Heart left ventricle (tissue), 16 donors: ENCODE measurements at places on chromosomes 7 and 10.

DNA sequence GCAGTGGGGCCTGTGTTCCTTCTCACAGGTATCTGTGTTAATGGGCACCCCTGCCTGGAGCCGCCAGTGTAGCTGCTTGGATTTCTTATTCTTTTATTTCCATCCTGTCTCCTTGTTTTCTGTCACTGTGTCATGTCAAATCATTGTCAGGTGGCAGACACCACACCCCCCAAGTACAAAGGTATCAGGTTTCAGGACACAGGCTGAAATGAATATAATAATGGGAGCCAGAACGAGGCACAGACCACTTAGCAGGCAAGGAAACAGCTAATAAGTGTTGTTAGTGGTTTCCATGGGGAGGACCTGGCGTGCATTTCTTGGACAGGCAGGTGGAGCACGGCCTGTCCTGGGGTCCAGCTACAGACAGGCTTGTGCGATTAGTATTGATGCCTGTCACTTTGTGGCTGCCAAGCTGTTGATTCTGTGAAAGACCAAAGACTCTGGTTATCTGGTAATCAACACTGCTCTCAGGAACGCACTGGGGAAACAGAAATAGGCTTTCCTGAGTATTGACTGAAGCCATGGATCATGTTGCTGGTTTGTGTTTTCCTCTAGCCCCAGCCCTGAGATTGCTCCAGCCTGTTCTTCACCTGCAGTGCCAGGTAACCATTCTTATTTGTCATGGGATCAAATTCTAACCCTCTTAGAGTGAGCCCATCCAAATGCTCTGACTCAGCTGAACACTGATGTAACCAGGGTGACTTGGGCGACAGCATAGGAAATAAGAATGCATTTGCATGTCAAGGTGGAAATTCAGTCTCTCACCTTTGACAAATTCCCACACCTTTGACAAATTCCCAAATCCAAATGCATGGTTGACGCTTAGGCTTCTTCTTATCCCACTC lies 1002.0 kb downstream of the LRMDA start:
- peak; percentile 12 for DNase-seq

- DNase-seq = no peak
Observed at GRCh38 chr7:51075681-51076580, 240.7 kb downstream of the COBL start.

DNA sequence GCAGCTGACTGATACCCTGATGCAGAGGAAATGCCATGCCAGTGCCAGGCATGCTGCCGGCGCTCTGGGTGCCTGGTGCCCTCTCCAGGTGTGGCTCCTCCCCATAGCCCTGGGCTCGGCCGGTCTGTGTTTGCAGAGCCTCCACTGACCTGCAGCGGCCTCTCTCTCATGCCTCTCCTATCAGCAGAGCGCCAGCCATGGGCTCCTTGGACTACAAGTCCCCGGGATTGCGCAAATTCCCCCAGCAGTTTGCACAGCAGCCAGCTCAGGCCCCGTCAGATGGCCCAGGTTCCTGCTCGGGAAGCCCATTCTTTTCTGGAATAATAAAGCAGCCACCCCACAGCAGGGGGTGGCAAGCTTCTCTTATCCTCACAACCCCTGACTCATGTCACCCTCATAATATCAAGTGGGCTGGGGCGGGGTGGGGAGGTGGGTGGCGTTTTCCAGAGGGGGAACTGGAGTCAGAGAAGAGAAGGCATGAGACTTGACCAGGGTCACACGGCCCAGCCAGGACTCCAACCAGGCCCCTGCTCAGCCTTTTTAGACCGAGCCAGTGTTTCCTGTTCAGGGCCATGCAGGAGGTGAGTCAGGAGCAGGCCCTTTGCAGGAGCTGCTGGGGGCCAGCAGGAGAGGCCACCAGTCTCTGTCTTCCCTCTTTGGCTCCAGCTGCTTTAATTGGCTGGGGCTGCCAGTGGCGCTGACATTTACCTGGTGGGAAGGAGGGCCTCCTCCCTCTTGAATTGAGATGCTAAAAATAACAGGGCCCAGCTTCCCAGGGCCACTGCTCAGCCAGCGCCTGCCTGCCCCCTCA lies 58.6 kb downstream of the ZMIZ1 start:
- no peak for DNase-seq

GRCh38 chr10:1166101-1166827 lies 110.1 kb downstream of the WDR37 start:
- peak; percentile 35 for DNase-seq

- DNase-seq = no peak
Observed at GRCh38 chr7:7882888-7883287, 85.7 kb upstream of the GLCCI1 start.

DNA sequence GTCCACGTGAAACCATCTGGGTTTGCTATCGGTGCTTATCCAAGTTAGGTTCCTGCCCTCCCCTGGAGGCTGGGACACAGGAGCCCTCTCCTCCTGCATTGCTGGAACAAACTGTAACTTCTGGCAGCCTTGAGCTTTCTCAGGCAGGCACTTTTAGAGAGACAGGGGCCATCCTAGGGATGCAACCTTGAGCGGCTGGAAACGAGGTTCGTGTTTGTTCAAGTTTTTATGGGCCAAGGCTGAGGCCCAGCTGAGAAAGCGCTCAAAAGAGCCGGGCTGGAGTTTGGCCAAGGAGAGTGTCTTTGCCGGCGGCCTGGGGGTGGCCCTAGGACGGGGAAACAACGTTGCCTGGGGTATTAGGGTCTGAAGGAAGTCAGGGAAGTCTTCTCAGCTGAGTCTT lies 5.5 kb upstream of the MMD2 start:
- no peak for DNase-seq

DNA sequence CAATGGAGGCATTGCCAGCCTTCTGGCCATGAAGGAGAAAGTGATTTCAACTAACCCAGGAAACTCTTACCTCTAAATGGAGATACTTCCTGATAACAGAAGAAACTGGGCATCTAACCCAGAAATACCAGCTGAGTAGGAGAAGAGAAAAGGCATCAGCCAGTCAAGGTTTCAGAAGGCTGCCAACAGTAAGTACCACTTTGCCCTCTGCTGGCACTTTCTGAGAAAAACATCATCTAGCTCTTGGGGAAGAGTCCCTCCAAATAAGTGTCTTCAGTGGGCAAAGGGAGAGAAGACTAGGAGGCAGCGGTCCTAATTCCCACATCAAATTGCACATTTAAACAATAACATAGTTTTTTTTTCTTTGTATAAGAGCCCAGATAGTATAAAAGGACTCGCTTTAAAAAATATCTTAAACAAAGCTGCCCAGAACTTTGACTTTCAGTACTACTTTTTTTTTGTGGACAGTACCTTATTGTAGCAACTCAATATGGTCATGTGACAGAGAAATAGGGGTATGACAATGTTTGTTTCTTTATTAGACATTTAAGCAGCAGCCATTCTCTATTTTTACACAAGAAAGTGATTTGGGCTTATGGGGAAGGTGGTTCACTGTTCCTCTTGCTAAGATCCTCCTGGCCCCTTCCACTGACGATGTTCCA lies 157.3 kb downstream of the CTTNBP2 start:
- no peak for DNase-seq

- DNase-seq = no peak
Observed at GRCh38 chr7:149020483-149020882, 7.8 kb downstream of the PDIA4 start.

DNA sequence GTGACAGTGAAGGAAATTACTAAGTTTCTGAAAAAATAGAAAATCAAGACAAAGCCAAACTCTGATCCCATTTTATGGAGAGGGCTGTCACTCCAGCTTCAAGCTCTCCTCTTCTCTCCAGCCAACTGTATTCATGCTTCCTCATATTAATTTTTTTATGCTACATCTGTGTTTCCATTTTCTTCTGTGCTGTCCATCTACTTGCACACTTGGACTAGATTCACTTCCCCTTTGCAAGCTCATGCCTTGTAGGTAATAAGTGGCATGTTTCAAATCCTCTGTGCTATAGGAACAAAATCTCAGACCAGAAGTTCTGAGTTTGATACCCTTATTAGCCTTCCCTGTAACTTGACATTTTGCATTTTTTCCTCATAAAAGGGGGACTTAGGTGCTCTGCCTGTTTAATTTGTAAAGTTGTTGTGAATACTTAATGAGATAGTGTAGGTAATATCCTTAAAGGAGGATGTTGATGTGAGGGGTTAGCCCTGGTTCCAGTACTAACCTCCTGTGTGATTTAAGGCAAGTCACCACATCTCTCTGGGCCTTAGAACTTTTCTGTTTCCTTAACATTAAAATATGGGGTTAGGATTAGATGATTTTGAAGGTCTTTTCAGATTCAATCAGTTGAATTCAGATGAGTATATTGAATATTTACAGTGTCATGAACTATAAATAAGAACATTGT lies 358.8 kb downstream of the BBS9 start:
- DNase-seq = no peak

GRCh38 chr7:143284591-143285469 lies at the start of gene TMEM139:
TMEM139 (plus strand) TSS chr7:143284958; CDS start chr7:143285958, 1,000 bp downstream.
- DNase-seq = peak; percentile 45

DNA sequence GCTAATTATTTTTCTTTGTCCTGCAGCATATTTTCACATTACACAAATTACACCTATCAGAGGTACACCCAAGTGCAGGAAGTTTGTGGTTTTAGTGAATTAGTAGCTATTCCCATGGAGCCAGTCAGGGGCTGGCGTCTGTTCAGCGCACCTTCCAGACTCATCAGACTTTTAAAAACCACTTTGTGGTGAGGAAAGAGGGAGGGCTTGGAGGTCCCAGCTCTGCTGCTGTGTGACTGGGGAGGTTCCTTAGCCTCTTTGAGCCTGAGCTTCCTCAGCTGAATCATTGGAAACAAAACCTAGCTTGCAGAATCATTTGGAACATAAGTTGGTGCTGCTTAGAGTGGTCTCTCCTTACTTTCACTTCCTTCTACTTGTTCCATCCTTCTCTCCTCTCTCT lies 175.4 kb downstream of the SORCS3 start:
- no peak for DNase-seq

GRCh38 chr7:90977056-90977455 lies 287.2 kb upstream of the FZD1 start:
- no peak for DNase-seq

DNA sequence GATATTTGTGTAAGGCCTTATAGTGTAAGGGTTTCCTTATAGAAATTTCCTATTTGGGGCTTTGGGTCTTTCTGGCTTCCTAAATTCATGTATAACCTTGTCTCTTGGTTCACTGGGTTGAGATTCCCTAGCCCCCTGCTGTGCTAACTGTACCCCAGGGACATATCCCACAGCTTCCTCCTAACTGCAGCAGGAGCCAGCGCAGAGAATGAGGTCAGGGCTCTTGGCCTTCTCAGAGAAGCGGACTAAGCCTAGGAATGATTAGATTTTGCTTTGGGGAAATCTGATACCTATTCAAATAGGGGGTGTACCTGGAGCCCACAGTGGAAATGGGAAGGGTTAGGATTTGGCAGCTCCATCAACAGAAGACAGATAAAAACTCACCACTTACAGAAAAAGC lies 138.1 kb upstream of the EFCAB10 start:
- DNase-seq = no peak

GRCh38 chr7:44894888-44895580 lies 9.7 kb upstream of the PURB start:
- DNase-seq = no peak

DNA sequence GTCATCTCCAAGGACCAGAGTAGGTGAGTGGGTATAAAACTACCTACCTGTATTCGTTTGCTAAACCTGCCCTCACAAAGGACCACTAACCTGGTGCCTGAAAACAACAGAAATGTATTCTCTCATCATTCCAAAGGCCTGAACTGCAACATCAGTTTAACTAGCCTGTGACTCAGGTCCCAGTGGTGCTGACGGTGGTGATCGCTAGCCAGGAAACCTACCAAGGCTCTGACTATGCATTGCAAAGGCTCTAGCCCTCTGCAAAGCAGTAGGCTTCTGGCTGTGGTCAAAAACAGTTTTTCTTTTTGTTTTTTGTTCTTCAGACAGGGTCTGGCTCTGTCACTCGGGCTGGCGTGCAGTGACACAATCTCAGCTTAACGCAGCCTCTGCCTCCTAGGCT lies 107.5 kb downstream of the NPTX2 start:
- no peak for DNase-seq

GRCh38 chr10:73117976-73118743 lies 7.9 kb downstream of the NUDT13 start:
- DNase-seq = no peak

GRCh38 chr7:155274633-155275355 lies 22.9 kb upstream of the INSIG1 start:
- DNase-seq = no peak

- no peak for DNase-seq
Observed at GRCh38 chr10:116146372-116147140, 126.5 kb downstream of the GFRA1 start.

DNA sequence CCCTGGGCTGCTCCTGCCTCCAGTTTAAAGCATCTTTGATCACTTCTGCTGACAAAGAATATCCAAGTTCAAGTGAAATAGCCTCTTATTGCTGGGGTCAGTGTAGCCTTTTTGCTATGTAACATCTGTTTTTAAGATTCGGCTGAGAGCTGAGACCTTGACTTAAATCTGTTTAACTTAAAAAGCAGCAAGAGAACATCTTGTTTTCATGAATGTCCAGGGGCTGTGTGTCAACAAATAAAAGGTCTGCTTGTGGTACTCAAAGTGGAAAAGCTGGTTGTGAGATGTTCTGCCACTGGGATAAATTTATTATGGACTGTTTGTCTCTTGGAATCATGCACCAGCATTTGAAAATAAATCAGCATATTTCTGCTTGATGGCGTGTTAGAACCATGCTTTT lies 73.2 kb downstream of the CALD1 start:
- no peak for DNase-seq

DNA sequence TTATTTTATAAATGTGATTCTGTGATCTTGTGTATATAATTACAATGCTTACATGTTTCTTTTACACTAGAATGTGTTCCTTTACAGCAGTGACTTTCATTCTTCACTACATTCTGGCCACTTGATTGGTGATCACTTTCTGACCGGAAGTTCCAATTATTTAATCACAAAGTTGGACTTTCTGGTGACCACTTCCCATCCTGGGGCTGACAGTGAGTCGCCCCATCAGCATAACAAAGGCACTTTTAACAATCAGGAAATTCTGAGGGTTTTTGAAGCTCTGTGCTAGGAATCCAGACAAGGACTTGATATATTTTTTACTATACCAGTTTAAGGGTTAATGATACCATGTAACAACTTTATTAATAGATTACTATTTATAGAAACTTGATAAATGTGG lies 282.3 kb upstream of the KAT6B start:
- no peak for DNase-seq

DNA sequence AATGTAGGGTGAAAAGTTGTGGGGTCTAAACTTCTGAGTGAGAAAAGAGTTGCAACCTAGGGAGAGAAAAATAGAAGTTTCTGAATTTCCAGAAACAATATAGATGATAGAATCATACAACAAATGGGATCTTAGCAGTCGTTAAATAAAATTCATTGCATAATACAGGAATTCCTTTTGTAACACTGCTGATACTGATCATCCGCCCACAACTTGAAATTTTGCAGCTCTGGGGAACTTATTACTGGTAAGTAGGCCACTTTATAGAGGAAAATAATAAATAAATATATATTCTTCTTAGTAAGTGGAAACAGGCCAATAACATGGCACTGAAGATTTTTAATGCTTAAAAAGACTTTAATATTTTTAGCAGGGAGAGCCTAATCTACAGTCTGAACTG lies 81.9 kb upstream of the SMIM30 start:
- DNase-seq = no peak

- no peak for DNase-seq
Observed at GRCh38 chr10:128091636-128092210, 34.5 kb downstream of the MKI67 start.

GRCh38 chr7:16066805-16067459 lies 354.4 kb downstream of the CRPPA start:
- no peak for DNase-seq
